T-helper 22 cell (primary cell): ENCODE measurements at places on chromosomes 16 and 17.

GRCh38 chr17:9241371-9241712, 220.0 kb downstream of the NTN1 start:
- DNase-seq: no peak

DNA sequence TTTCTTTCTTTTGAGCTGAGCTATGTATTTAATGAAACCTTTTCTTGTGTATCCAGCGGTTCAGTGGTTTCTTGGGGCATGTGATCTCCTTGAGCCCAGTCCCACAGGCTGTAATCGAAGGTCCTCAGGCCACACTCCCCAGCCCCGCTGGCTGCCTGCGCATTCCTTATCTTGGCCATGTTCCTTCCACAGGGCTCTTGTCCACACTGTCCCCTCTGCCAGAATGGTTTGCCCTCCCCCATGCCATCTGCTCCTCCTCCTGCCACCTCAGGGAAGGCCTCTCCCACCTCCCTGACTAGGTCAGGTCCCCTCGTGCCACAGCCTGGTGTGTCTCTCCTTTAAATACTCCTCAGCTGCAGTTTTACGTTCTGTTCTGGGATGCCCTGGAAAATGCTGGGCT, 12.1 kb upstream of the NLRC5 start:
- DNase-seq: no peak

DNA sequence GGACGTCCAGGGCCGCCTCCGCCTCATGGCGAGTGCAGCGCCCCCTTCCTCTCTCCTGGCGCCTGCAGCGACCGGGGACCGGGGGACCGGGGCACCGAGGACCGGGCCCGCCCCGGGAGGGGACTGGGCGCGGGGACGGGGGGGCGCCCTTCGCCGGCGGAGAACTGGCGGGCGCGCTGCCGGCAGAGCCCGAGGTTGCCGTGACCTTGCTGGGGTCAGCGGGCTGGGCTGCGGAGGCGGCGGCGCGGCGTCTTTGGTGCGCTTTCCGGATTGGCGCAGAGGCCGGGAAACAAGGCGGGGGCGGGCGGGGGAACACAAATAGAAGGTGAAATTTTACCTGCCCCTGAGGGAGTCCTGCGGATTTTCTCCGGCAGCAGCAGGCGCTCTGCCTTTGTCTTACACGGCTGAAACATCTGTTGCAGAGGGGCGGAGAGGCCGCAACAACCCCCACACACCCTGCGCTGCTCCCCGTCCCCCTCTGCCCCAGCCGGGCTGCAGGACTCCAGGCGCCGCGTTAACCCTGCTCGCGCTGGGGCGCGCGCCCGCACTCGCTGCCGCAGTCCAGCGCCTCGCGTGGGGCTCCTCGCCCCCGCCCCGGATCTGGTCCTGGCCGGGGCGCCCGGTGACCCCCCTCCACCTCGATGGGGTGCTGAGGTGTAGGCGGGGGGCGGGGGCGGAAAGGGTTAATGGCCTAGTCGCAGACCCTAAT, 53.5 kb downstream of the SREBF1 start:
- peak; percentile 41 for DNase-seq

- no peak for DNase-seq
These were observed 37.9 kb downstream of the LYRM1 start for GRCh38 chr16:20938426-20938825.

GRCh38 chr16:89884041-89884421, 10.6 kb downstream of the TCF25 start:
- no peak for DNase-seq

DNA sequence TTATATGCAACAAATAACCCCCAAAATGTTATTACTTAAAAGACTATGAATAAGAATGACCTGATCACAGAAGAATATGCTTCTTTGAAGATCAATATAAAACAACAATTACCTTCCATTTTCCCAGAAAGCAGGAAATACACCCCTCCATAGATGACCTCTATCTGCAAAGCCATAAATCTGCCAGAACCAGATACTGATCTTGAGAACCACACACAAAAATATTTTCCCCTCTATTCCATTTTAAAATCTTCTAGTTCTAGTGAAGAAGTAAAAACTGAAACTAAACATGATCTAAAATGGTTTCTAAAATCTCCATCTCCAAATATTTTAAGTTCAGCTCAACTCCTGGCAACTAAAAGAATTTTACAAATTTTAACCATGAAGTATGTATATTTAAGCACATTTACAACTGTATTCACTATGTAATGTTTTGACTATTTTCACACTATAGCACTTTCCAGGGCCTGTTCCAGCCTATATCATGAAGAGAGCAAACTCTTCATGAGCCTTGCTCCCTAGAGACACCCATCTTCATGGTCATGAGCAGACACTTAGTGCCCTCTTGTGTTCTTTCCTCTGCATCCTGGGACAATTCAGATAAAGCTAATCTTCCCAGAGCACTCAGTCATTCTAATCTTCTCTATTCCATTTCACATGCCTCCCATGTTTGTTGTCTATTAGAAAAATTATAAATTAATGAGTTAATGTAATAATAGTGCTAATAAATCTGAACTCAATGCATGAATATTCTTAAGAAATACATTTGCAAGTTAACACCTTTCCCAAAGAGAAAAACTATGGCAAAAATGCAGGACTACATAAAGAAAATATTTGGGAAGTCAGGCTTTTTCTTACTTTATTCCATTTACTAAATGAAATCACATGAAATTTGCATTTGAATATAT, 87.0 kb downstream of the HELZ start:
- no peak for DNase-seq

DNA sequence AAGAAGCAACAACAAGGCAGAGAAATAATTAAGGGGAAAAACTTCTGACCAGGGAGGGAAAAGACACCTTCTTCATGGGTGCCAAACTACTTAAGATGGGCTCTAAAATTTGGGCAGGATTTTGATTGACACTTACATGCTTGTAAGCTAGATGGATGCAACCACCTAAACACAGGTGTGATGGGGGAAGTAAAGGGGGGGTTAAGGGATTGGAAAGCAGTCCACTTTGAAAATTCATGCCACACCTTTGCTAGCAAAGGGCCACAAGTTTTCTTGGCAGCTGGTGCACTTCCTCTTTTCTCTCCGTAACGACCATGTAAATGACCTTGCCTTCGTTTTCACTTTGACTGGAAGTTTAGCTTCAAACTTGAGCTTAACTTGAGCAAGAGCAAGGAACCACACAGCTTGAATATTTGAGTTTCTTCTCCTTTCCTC, 14.3 kb upstream of the PRKAR1A start:
- DNase-seq: no peak

DNA sequence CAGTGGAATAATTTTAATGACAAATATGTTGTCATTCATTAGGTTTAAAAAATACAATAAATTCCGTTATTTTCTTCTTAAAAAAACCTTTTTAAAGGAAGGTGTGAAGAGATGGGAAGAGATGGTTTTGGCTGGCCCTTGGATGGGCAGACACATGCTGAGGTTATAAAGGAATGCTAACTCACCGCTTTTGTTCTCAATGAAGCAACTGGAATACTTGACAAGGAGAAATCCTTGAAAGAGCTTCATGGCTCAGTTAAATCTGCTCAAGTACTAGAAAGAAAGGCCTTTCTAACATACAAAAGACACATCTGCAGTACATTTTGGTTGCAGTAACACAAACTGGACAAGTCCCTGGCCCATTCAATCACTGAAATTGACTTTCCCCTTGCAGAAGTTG, 158.3 kb upstream of the KCNJ16 start:
- no peak for DNase-seq

- DNase-seq: no peak
These were observed 12.1 kb upstream of the CBFB start for GRCh38 chr16:67016681-67017420.

DNA sequence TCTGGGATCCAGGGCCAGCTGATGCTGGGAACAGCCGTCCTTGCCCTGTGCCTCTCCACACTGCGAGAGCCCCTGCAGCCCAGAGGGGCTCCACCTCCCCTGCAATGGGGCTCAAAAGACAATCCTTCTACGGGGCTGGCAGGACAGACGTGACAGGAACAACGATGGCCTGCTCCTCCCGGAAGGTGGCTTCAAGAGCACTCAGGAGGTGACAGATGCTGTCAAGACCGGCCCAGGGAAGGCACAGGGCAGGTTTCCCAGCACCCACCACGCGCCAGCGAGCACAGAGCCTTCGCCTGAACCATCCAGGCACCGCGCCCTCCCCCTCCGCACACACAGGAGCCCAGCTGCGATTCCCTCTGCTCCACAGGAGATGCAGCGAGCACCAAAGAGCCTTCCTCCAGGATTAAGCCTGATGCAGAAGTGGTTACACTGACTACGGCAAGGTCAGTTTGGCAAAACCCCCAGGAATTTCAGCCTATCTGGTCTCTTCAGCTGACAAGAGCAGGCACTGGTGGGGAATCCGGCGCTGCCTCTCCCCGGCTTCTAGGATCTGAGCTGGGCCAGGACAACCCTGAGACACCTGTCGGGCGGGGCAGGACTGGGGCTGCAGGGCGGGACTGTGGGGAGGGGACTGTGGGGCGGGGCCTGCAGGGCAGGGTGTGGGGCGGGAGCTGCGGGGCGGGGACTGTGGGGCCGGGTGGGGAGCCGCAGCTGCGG, 103.4 kb downstream of the ZNF778 start:
- DNase-seq: no peak

GRCh38 chr17:63447471-63448009, 1.4 kb upstream of the CYB561 start:
- DNase-seq: no peak

DNA sequence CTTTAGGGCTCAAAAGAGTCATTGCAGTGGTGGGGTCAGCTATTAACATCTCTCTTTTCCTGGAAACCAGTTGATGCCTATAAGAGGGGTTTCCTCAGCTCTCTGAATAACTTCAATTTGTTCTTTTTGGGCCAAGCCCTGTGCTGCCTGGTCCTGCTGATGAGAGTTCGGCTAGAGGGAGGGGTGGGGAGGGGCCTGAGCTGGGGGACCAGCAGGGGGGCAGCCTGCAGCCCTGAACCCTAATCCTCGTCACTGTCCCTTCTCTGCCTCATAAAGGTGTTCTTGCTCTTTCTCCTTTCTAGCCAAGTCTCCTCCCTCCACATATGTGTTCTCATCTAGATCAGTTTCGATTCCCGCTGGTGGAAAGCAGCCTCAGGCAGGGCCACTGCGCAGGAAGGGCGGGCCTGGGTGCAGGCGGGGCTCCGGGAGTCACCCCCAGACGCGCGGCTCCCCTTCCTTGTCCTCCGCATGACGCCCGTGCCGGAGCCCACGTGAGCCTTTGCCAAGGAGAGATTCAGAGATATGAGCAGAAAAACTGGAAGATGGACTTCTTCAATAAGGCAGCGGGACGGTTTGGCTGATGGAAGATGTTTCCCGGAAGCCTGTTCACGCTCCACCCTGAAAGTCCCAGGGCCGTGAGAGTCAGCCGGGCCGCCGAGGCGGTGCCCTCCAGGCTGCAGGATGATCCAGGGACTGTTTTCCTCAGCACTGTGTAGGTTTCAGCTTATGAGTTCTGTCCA, 15.0 kb upstream of the RHOT1 start:
- peak; percentile 70 for DNase-seq

- no peak for DNase-seq
These were observed 141.7 kb downstream of the MRM1 start for GRCh38 chr17:36743130-36743529.

DNA sequence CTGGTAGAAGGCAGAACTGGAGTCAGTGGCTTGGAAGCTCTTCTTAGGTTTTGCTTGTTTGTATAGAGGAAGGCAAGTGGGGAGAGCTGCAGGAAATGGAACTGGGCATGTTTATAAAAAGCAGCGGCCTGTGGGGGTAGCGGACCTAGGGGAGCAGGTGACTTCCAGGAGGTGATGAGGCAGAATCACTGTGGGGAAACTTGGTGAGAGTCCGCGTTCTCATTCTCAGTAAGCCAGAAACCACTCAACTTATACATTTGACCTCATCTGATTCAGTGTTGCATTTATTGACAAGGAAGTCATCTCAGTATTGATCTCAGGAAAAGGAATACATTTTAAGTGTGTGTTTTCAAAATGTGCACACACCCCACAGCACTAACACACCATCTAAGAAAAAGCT, 299.8 kb downstream of the CNTNAP4 start:
- no peak for DNase-seq

DNA sequence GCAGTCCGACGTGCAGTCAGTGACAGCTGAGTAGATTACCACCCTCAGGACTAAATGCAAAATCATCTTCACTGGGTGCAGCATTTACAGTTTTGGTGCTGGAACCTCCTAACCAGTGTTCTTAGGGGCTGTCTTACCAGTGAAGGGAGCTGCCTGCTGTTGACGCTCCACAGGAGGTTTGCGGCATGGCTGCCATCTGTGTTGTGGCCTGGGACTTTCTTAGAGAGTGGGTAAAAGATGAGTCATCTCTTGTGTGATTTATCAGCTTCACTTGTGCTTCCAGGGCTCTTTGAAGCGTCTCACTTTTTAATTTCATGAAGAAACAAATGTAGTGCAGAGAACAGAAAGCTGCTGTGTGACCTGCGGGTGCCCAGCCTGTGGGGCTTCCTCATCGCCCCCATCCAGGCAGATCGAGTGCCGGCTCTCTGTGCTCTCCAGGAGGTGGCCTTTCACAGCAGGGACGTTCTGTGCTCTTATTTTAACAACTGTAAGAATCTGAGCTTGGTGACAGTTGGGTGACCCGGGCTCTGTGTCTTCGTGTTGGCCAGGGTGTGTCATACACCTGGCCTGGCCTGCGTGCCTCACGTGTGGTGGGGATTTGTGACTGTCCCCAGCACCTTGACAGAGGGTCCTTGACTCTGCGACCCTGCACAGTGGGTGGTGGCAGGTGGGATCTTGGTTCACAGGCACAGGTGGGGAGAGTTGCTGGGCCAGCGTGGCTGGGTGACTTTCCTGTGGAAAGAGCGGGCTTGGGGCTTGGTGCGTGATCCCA, 24.3 kb upstream of the ZNF750 start:
- DNase-seq: peak; percentile 84

DNA sequence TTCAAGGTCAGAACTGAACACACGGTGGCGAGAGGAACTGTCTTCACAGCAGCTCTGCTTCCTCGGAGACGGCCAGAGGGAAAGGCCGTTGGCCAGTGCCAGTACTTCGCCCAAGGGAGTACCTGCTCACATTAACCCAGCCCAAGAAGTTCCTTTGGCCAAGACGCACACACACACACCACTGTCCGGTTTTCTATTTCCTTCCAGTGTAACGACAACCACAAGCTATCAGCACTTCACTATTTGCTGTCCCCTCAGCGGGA, 744 bp upstream of the GGNBP2 start:
- DNase-seq: no peak

- DNase-seq: peak; percentile 0
These were observed at the start of gene MMD for GRCh38 chr17:55421179-55421934. Gene MMD (minus strand): TSS chr17:55421835. CDS start chr17:55421695, 140 bp downstream.

GRCh38 chr16:81616321-81617020, 162.6 kb upstream of the PLCG2 start:
- peak; percentile 74 for DNase-seq

GRCh38 chr17:48317732-48318131, 112.3 kb downstream of the SKAP1 start:
- no peak for DNase-seq

DNA sequence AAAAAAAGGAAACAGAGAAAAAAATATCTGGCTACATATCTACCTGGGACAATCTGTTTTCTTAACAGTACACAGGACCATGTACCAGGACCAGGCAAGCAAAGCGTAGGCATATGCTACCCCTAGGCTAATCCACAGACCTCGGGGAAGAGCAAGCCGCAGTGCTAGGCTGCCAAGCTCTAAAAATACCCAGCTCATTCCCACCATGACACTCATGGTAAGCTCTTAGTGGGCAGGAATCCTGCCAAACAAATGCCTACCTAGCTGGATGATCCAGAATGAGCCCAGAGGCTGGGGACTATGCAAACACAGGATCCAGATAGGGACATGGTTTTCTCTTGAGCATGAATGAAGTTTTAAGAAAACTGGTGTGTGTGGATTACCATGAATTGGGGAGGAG, 95.6 kb downstream of the GRIN2A start:
- DNase-seq: no peak
